ENCODE measurements at places on chromosomes 6 and 20. TPM values are rescaled to one million over a fixed set of nuclear protein-coding genes. Genes with fewer than 3 reads are reported as not detected.

DOK5 gene
- 0.27 TPM for total RNA-seq

POPDC3 gene
- total RNA-seq: not detected

PDE7B gene
- total RNA-seq: 14.0 TPM

STX11 gene
- 14.5 TPM for total RNA-seq

SCRT2 gene
- not detected for total RNA-seq

ANKEF1 gene
- 2.4 TPM for total RNA-seq

GINS1 gene
- total RNA-seq: 31.3 TPM

FUT9 gene
- not detected for total RNA-seq
